ENCODE measurements at places on chromosomes 2 and 18.

DNA sequence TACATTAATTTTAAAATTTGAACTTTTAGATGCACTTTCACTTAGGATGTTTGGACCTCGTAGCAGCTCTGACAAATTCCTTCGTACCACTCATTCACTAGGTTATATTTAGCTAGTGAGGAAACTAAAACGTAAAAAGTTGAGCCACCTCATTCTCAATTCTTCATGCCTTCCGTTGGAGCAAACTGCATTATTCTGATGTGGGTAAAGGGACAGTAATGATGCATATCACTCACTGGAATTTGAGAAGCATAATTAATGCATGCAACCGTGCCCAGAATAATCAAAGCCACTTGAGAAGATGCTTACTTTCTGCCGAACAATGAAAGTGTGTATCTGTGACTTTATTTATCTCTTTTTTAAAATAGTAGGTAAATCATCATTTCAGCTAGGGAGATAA lies 2.2 kb downstream of the CNOT9 start:
- DNase-seq, result no peak

GRCh38 chr18:2910261-2910660 lies 63.5 kb downstream of the EMILIN2 start:
- DNase-seq, result no peak

DNA sequence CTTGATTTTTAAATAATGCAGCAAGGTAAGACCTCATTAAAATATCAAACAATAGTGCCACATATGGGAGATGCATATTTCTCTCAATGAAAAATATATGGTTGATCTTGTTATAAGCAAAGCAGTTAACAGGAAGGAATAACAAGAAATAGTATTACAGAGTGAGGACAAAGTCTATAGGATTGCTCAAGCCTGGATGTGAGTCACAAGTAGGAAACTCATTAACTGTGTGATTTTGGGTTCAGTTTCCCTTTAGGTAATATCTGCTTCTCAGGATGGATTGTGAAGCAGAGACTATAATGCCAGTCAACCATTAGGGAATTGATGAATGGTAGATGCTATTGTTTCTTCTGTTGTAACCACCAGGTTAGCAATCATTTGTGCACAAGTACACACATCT lies 42.9 kb upstream of the SPHKAP start:
- DNase-seq, result no peak

GRCh38 chr18:27787547-27787946 lies 389.4 kb downstream of the CDH2 start:
- DNase-seq, result no peak

GRCh38 chr2:15299904-15300520 lies 261.1 kb downstream of the NBAS start:
- no peak for DNase-seq

DNA sequence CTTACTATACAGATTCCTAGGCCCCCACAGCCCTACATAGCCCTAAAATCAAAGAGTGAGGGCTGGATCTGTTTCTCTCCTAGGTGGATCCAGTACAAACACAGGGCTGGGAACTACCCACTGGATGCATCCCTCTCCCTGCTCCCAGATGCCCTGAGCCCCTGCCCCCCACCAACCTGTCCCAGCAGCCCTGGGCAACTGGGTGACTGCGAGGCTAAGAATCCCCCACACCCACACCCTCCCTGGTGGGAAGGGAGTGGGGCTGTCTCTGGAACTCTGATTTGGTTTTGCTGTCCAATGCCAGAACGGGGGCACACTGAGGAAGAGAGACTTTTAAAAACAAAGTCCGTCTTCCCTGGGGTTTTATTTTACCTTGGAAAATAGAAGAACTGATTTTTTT lies 113.1 kb downstream of the SMAD7 start:
- DNase-seq, result no peak

- DNase-seq, result no peak
Observed at GRCh38 chr2:55239656-55240222, 7.3 kb downstream of the RPS27A start.

DNA sequence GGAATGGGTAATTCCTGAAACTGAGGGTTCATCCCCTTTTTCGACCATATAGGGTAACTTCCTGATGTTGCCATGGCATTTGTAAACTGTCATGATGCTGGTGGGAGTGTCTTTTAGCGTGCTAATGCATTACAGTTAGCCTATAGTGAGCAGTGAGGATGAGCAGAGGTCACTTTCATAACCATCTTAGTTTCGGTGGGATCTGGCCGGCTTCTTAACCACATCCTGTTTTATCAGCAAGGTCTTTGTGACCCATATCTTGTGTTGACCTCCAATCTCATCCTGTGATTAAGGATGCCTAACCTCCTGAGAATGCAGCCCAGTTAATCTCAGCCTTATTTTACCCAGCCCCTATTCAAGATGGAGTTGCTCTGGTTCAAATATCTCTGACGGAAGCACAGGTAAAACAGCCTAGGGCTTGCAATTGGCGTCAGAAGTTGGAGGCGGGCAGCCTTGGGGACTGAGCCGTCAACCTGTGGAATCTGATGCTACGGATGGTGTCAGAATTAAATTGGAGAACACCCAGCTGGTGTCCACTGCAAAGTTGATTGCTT lies 19.5 kb downstream of the RALBP1 start:
- DNase-seq, result no peak

DNA sequence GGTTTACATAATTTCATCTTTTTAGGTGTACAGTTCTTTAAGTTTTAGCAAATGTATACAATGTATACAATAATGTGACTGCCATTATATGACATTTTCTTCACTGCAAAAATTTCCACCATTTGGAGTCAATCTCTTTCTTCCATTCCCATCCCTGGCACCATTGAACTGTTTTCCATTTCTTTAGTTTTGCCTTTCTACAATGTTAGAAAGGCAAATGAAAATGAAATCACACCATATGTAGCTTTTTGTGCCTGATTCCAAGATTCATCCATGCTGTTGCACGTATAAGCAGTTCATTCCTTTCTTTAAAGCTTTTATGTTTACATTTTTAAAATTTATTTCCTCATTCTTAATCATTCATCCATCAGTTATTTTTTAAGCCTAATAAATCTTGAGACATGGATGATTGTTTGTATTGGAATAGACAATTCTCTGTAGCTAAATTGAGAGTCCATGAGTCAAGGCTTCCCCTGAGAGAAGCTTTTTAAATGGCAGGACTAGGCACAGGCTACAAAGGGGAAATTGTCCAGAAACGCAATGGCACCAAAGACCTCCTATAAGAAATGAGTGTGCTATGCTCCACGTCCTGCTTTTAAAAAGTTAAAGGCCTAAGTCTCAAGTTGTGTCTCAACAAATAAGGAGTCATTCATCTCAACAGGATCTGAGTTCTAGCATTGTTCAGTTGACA lies 8.7 kb upstream of the COL5A2 start:
- no peak for DNase-seq

- no peak for DNase-seq
Observed at GRCh38 chr18:13932285-13933025, 17.1 kb upstream of the MC2R start.
